NCI-H1105 treated with DMSO at 0.1 percent for 48 hours (cell line): ENCODE measurements at places on chromosomes 12 and 14.

DNA sequence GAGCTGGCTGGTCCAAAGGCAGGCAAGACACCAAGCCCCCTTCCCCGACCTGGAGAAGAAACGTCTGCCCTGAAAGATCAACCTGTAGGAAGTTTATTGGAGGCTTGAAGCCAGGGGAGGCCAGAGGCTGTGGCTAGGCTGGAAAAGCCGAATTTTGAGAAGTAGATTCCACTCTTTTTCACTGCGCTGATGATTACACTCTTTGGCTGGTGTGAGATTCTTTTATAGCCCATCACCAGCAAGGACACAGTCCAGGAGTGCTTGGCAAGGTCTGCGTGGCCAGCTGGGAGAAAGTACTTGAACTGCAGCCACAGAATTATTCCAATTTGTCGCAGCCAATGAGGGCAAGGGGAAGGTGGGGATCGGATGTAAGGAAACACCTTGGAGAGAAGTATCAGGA is 45.0 kb downstream of the SYNE3 start:
- no peak for DNase-seq

GRCh38 chr12:110134691-110135411 is 10.7 kb downstream of the IFT81 start:
- no peak for DNase-seq

GRCh38 chr12:125131958-125132357 is 66.7 kb downstream of the AACS start:
- no peak for DNase-seq

DNA sequence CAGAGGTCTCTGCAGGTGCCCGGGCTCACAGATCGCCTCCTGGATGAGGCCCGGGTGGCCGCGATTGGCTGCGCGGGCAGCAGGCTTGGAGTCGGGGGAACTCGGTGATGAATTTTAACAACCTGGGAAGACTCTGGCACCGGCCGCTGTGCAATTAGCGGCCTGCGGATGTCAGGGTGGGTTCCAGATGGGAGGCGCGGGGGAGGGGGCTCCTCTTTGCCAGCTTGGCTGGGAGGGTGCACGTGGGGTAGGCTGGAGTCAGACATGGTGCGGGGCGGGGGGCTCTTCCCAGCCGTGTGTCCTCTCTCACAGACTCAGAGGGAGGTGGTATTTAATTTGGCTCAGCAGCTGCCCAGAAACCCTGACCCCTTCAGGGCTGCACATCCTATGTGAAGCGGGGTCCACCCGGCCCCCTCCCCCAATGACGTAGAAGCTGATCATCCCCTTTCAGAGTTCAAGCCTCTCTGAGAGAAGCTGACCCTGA is 81.4 kb downstream of the KIF26A start:
- no peak for DNase-seq

DNA sequence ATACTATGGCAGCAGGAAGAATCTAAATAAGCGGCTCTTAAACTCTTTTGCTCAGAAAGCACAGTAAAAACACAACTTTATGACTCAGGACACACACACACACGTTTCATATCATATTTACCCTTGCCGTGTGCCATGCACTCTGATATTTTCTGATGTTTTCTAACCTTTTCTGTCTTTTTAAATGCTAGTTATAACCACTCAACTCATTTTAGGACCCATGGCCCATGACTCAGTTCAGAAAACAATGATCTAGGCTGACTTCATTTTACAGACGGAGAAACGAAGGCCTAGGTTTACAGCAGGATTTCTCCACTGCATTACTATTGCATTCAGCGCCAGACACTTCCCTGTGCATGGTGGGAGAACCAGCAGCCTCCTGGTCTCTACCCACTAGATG is 9.1 kb downstream of the VWF start:
- no peak for DNase-seq

- no peak for DNase-seq
Measured at GRCh38 chr12:58189030-58189429, 247.7 kb downstream of the ATP23 start.

DNA sequence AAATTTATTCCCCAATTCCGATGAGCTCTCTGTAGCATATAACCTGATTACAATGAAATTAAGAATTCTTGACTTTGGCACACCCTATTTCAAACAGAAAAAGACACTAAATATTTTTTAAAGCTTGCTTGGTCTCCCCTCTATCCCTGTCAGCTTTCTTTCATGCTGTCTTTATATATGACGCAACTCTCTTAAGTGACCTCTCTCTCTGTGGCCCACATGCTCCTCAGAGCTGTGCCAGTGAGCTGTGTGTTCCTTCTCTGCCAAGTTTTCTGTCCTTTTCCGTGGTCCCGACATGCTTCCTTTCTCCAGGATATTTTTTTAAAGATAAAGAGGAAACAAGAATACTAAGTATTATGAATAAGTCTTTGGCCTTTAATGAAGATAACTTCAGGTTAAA is 484.0 kb downstream of the ETNK1 start:
- no peak for DNase-seq

- peak; percentile 71 for DNase-seq
Measured at GRCh38 chr14:39266525-39266870, 32.8 kb downstream of the MIA2 start.

GRCh38 chr14:55207832-55208231 is 16.4 kb upstream of the DLGAP5 start:
- no peak for DNase-seq

GRCh38 chr14:49615776-49616175 is 4.7 kb downstream of the RPL36AL start:
- no peak for DNase-seq

- peak; percentile 25 for DNase-seq
Measured at GRCh38 chr14:28242895-28243294, 523.7 kb upstream of the FOXG1 start.

GRCh38 chr12:64125913-64126312 is 96.2 kb downstream of the KICS2 start:
- DNase-seq = no peak

DNA sequence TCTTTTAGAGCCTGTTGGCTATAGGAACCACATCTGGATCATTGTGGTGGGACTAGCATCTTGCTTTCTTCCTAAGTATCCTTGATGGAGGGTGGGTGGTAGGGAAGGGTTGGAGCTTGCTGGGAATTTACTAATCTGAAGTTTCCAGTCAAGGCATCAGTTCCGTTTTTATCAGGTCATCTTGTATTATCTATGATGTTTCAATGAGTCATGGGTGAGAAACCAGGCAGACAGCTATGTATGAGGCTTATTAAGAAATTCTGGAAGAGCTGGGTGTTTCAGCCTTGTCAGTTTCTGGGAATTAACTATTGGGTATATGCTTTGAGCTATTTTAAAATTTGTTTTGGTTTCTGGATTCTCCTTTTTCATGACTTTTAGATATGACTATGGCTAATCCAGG is 11.3 kb downstream of the TSFM start:
- no peak for DNase-seq

DNA sequence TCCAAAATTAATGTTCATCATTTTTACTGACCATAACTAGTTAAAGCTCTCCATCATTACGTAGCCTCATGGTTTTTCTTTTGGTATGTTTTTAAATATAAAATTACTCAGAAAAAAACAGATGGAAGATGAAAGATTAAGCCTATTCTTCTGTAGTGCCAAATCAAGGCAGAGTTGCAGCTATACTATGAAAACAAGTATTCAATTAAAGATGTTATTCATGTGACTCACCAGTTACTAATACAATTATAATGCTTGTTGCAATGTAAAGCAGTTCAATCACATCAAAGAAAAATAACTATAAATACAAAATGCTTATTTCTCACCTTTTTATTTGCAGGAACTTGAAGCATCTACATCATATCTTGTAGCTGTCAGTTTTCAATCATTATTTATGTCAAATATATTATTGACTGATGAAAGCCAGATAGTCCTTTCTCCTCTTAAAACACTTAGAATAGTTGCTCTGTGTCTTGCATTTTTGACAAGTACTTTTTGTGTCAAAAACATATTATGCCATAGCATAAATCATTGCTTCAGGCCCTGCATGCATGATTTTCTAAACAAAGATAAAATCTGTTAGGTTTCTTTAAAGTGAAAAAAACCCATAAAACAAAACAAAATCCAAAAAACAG is 36.0 kb upstream of the TRHDE start:
- DNase-seq = no peak

DNA sequence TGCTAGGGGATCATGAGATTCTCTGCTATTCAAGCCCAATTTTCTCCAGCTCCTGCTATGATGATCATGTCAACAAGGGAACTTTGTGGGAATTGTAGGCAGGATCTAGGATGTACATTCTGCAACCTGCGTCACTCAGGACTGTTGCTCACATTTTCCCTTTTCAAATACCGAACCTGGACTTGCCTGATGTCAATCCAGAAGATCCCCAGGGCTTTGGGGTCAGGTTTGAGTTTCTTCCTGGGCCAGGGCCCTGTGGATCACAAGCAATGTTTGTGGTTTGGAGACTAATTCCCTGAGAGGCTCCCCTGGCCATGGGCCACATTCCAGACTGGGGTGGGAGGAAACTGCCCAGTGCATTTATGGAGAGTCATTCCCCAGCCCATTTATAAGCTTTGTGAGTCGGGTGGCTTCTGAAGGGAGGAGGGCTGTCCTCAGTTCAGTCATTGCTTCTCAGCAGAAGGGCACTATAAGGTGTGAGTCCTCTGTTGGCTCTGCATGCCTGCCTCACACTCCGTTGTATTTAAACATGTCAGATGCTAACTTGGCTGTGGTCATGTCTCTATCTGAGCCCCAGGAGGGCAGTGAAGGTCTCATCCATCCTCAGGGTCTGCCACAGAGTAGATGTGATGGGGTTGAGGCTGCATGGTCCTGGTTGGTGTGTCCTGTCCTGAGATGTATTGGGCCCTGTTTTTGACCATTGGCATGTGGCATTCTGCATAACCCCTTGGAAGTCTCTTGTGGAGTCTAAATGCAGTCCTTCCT is 6.5 kb downstream of the KRT86 start:
- DNase-seq = no peak

DNA sequence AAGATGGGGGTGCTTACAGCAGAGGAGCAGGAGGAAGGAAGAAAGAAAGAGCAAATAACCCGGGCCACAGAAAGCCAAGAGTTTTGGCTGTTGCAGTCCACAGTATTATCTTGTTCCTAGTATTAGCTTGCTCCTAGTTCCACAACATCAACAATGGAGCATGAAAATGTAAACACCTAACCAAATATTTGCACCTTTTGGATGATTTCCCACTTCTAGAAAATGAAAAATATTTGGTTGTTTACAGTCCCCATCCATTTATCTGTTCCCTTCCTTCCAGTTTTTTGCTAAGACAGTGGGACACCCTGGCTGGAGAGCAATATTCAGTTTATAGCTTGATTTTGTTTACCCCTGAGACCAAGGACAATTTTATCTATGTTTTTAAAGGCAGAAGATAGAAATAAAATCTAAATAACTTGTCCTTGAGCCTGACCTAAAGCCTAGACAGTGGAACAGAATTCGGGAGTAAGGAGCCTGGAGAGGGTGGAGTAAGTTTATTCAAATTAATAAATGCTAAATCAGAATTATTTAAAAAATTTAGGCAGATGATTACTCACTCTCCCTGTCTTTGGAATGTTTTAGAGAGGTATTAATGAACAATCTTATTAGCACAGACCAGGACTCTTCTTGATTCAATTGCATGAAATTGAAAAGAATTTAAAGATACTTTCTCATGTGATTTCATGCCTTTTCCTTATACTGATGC is 51.6 kb downstream of the RESF1 start:
- DNase-seq = no peak

DNA sequence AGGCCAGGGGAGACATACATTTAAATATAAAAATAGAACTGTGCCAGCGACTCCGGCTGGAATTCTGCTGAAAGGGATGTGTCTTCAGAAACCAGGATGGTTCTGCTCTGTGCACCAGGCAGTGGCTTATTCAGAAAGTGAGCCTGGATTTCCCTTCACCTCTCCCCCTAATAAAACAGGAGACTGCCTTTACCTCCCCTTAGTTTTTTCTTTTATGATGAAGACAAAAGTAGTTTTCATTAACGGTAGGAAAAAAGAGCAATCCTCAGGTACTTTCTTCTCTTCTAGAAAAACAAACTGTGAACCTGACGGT is 346 bp downstream of the SLC7A8 start:
- no peak for DNase-seq

GRCh38 chr14:104266631-104267575 is 128.5 kb downstream of the KIF26A start:
- no peak for DNase-seq

DNA sequence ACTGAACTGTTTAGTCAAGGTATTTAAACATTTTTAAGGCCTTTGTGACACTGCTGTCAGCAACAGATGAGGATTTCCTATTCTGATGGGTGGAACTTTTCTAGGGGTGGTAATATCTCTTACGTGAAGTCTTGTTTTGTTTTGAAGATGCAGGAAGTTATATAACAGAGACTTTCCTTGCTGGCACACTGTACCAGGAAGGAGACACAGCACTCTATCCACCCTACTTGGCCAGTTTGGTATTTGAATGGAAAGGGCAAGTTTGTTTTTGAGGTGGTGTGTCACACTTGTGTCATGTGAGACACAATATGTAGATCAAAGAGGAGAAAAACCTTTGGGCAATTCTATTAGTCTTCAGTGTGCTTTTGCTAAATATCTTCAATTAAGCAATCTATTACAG is 51.6 kb upstream of the SRP54 start:
- no peak for DNase-seq

GRCh38 chr12:7787574-7788293 is 1.5 kb upstream of the NANOG start:
- no peak for DNase-seq

DNA sequence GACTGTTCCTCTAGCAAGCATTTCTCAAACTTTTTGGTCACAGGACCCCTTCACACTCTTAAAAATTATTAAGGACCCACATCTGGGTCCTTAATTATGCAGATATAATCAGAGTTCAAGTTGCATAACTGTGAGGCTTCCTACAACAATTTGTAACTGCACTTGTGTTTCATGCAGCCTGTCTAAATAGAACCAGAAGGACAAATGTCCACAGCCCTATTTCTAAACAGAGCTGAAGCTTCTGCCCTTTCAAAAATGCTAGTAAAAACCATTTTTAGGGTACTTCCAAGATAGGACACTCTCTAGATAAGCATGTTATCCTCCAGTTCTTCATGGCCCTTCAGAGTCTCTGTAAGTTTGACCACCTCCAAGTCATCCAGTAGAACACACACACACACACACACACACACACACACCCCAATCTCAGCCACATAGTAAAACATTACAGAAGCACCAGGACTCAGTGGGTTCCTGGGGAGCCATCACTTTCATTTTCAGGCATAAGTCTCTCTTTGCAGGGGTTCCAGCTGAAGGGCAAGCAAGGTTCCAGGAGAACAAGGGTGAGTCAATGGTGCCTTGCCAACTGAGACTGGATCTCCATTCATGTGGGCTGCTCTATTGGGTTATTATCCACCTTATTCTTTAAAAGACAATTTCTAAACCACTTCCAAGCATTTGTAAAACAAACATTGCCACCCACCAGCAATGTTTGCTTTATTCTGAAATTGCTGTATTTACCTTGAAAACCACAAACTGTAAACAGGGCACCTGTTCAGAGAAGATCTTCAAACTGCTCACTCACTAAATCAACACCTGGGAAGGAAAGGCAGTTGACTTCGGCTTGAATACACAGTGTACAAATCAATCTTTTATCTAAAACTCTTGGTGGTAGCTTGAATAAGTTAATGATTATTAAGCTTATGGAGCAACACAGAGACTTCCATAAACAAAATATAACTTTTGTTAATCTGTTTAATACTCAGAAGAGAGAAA is 64.1 kb downstream of the ITPR2 start:
- DNase-seq = peak; percentile 90
